Mesothelial cell of epicardium (in vitro differentiated cells): ENCODE measurements at places on chromosomes 5 and 9. TPM values are rescaled to one million over a fixed set of nuclear protein-coding genes. Genes with fewer than 3 reads are reported as not detected.

Gene C9
- not detected in 3 replicates for total RNA-seq

Gene BAAT
- 0.07 TPM in 2 of 3 replicates, not detected in the other for total RNA-seq

Gene ITK
- 0.09 TPM in 1 of 3 replicates, not detected in the others for total RNA-seq

DNA sequence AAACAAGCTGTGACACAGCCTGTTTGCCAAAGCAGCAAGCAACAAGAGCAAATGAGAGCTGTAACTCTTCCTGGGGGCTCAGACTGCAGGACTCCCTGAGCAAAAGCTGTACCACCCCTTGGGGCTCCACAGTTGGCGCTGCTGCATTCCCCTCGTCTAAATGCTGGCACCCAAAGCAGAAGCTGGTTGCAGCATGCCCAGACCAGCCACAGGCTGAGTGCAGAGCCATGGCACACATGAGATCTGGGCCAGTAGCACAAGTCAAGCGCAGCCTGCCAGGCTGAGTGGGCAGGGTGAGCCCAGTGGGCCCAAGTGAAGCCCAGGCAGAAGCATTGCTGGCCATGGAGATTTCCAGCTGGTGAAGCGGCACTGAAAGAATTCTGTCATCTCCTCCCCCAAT, 157.3 kb upstream of the GRAMD2B start:
- no peak overlapping the region for H3K4me3 ChIP-seq
- peaks cover 2% of the 10 kb centered on the region for H3K36me3 ChIP-seq
- no peak for DNase-seq
- H3K4me1 ChIP-seq, result no peaks in the 10 kb centered on the region
- H3K27me3 ChIP-seq, result no peaks in the 10 kb centered on the region
- H3K27ac ChIP-seq, result no peak overlapping the region

- peaks cover 33% of the 10 kb centered on the region for H3K4me1 ChIP-seq
- no peaks in the 10 kb centered on the region for H3K27me3 ChIP-seq
- no peak overlapping the region for H3K4me3 ChIP-seq
Measured at GRCh38 chr9:567128-567746, 274.3 kb upstream of the DMRT1 start.

- DNase-seq, result no peak
- no peak overlapping the region for H3K4me3 ChIP-seq
- peaks cover 32% of the 10 kb centered on the region for H3K4me1 ChIP-seq
- H3K27me3 ChIP-seq, result peaks cover 8% of the 10 kb centered on the region
Measured at GRCh38 chr5:2177244-2177643, 294.5 kb upstream of the IRX4 start.

DNA sequence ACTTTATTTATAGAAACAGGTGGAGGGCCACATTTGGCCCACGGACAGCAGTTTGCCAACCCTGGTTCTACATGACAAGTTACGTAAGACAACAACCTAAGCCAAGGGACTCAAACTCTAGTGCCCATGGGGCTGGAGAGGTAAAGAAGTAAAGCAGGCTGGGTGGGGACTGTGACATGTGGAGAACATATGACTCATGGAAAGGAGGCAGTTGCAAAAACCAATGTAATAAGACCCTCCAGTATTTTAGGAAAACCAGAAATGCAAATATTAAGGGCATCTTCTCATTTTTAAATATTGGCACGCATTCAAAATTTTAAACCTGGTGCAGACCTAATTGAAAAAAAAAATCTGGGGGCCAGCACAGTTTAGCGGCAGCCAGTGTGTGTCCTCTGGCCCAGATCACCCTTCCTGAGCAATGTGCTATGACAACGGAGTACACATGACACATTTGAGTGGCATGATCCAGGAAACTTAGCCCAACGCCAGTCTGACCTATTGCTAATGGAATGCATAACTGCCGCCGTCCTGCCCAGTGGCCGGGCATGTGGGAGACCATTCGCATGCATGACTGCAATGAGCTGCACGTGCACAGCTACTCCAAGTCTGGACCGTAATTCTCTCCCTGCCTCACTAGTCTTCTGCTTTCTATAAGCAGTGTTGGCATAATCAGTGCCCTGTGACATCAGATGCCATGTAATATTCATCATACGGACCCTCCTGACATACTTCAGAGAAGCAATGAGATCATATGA, 97.2 kb downstream of the SH3TC2 start:
- no peaks in the 10 kb centered on the region for H3K36me3 ChIP-seq
- H3K27ac ChIP-seq, result no peak overlapping the region
- DNase-seq, result no peak
- H3K27me3 ChIP-seq, result peaks cover 4% of the 10 kb centered on the region

- DNase-seq, result no peak
- H3K27me3 ChIP-seq, result no peaks in the 10 kb centered on the region
- no peak overlapping the region for H3K27ac ChIP-seq
- no peaks in the 10 kb centered on the region for H3K4me1 ChIP-seq
- H3K36me3 ChIP-seq, result peaks cover 20% of the 10 kb centered on the region
Measured at GRCh38 chr5:27158775-27159174, 120.4 kb upstream of the CDH9 start.

GRCh38 chr5:176866707-176867310, 32.3 kb downstream of the HK3 start:
- H3K27ac ChIP-seq, result no peak overlapping the region
- H3K4me3 ChIP-seq, result no peak overlapping the region
- H3K36me3 ChIP-seq, result no peaks in the 10 kb centered on the region

- peaks cover 50% of the 10 kb centered on the region for H3K36me3 ChIP-seq
- no peak for DNase-seq
- H3K4me3 ChIP-seq, result no peak overlapping the region
- H3K27me3 ChIP-seq, result no peaks in the 10 kb centered on the region
- no peak overlapping the region for H3K27ac ChIP-seq
Measured at GRCh38 chr5:132898094-132898493, 24.6 kb downstream of the LEAP2 start.

DNA sequence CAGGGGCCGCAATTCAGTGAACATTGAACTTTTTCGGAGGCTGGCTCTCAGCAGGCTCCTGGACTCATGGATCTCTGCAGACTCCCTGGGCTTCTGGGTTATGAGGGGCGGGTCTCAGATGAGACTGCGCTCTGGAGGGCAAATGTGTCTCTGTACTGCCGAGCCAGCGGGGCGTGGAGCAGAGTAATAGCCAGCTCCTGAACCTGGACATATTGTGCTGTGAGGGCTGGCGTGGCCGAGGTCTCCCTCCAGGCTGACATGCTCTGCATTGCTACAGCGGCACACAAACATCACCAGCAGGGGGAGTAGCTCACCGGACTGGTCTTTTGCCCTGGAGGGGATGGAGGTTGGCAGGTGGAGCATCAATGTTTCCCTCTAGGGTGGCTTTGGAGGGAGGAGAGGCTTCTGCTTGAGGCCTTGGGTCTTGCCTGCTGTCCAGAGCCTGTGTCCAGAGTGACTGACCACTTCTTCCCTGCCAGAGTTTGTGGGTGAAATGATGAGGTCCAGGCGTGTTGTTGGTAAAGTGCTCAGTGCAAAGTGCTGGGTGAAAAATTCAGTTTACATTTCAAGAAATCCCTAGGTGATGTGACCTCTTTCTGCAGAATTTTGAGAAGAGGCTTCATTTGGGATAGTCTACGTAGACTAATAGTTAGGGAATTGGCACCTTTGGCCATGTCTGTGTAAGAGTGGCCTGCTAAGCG, 10.9 kb upstream of the GADD45G start:
- peaks cover 8% of the 10 kb centered on the region for H3K4me1 ChIP-seq
- no peaks in the 10 kb centered on the region for H3K36me3 ChIP-seq
- DNase-seq, result no peak
- no peak overlapping the region for H3K4me3 ChIP-seq
- H3K27me3 ChIP-seq, result no peaks in the 10 kb centered on the region
- no peak overlapping the region for H3K27ac ChIP-seq

GRCh38 chr9:7665874-7666273, 133.7 kb downstream of the DMAC1 start:
- no peak overlapping the region for H3K27ac ChIP-seq
- H3K27me3 ChIP-seq, result no peaks in the 10 kb centered on the region
- no peaks in the 10 kb centered on the region for H3K36me3 ChIP-seq
- no peak for DNase-seq
- no peaks in the 10 kb centered on the region for H3K4me1 ChIP-seq

DNA sequence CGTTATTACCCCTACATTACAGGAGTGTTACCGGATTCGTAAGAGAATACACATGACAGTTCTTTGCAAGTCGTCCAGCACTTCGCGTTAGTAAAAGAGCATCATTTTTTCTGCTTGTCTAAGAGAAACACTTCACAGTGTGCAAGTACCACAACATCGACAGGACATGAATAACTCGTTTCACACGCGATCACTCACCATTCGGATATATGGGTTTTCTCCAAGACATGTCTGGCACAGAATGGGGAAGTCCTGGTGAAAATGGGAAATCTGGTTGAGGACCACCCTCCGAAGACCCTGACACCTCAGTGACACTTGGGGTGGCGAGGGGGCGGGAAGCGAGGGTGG, 642 bp downstream of the RBM22 start:
- no peaks in the 10 kb centered on the region for H3K27me3 ChIP-seq
- H3K27ac ChIP-seq, result no peak overlapping the region
- peaks cover 3% of the 10 kb centered on the region for H3K4me1 ChIP-seq
- DNase-seq, result no peak
- no peak overlapping the region for H3K4me3 ChIP-seq

- H3K27ac ChIP-seq, result peak overlapping the region; percentile 56
- no peaks in the 10 kb centered on the region for H3K36me3 ChIP-seq
- peak overlapping the region; percentile 6 for H3K4me3 ChIP-seq
- no peaks in the 10 kb centered on the region for H3K27me3 ChIP-seq
- H3K4me1 ChIP-seq, result peaks cover 54% of the 10 kb centered on the region
Measured at GRCh38 chr5:16897284-16897704, 38.8 kb downstream of the MYO10 start.

- H3K27ac ChIP-seq, result no peak overlapping the region
- no peaks in the 10 kb centered on the region for H3K4me1 ChIP-seq
- H3K36me3 ChIP-seq, result no peaks in the 10 kb centered on the region
- DNase-seq, result no peak
- H3K4me3 ChIP-seq, result no peak overlapping the region
Measured at GRCh38 chr9:122477346-122477745, 380 bp downstream of the OR1J1 start.
